ENCODE measurements at places on chromosomes 5 and 9.
A peak's percentile ranks its signal among the peaks of the same experiment; 100 is the strongest.

DNA sequence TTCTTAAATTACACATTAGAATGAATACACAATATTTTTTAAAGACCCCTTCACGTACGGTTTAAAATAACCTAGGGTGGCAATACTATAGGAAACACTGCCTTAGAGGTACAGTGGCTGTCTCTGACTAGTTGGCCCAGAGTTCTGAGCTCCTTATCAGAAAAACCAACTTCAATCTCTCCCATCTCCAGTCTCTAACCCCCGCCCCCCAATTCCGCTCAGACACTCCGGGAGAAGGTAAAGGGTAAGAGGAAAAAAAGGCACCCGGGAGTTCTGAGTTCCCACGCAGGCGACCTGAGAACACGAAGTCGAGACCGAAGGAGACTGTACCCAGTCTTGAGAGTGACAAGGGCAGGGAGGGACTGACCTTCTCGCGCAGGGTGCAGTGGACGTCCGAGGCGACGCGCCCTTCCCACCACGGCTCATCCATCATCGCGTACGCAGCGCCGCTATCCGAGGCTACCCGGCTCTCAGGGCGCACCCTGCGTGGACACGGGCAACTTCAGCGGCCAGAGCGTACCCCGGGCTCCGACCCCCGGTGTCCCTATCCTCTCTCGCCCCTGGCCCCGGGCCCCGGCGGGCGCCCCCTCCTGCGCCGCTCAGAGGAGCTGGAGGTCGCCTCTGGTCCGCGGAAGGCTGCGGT lies 752 bp downstream of the CCNJL start:
- H3K27me3 ChIP-seq: peaks cover 16% of the 10 kb centered on the region
- peak; percentile 49 for DNase-seq
- H3K4me1 ChIP-seq: peaks cover 58% of the 10 kb centered on the region
- H3K36me3 ChIP-seq: peaks cover 37% of the 10 kb centered on the region
- peak overlapping the region; percentile 98 for H3K4me3 ChIP-seq
- H3K27ac ChIP-seq: no peak overlapping the region

DNA sequence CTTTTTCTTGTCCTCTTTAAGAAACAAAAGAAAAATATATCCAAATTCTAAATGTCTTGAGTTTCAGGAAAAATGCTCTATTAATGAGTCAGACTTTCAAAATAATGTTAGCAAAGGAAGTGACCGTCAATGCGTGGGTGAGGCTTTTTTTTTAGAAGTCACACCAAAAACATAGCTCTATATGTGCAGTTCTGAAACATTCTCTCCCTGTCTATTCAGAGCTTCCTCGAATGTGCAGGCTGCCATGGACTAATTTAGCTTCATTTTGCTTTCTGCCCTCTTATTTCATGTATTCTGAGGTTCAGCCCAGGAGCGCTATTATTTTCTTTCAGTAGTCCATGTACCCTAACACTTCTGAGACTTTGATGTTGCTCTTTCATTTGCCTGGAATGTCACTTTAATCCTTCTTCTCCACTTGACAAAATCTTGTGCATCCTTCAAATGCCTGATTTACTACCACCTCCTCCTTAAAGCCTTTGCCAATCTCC lies 72.5 kb upstream of the RASA1 start:
- H3K4me1 ChIP-seq: no peaks in the 10 kb centered on the region
- no peak for DNase-seq
- H3K4me3 ChIP-seq: no peak overlapping the region
- no peak overlapping the region for H3K27ac ChIP-seq
- H3K27me3 ChIP-seq: peaks cover 2% of the 10 kb centered on the region

GRCh38 chr9:19184144-19184917 lies 46.2 kb upstream of the DENND4C start:
- no peak overlapping the region for H3K4me3 ChIP-seq
- peak; percentile 13 for DNase-seq
- H3K4me1 ChIP-seq: peaks cover 11% of the 10 kb centered on the region
- H3K36me3 ChIP-seq: no peaks in the 10 kb centered on the region

DNA sequence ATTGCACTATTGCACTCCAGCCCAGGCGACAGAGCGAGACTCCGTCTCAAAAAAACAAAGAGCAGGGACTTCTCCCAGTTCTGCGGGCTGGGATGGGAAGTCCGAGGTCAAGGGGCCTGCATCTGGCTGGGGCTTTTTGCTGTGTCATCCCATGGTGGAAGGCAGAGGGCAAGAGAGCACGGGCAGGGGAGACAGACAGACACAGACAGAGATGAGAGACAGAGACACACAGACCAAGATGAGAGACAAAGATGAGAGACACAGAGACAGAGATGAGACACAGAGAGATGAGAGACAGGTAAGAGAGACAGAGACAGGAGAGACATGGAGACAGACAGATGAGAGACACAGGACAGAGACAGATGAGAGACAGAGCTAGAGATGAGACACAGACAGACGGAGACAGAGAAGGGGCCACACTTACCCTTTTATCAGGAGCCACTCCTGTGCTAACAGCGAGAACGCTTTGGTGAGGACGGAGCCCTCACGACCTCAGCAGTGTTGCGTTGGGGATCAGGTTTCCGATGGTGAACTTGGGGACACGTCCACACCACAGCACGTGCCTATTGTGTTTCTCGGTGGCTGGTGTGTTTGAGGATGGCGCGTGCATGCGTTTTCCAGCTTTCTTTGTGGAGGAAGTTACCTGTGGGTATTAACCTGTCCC lies 8.9 kb upstream of the TOR4A start:
- H3K36me3 ChIP-seq: peaks cover 26% of the 10 kb centered on the region
- H3K27ac ChIP-seq: peak overlapping the region; percentile 85
- DNase-seq: no peak
- peaks cover 7% of the 10 kb centered on the region for H3K4me1 ChIP-seq
- H3K4me3 ChIP-seq: no peak overlapping the region
- no peaks in the 10 kb centered on the region for H3K27me3 ChIP-seq

- no peak for DNase-seq
- peak overlapping the region; percentile 1 for H3K4me3 ChIP-seq
- peaks cover 71% of the 10 kb centered on the region for H3K4me1 ChIP-seq
- peaks cover 6% of the 10 kb centered on the region for H3K27me3 ChIP-seq
Observed at GRCh38 chr9:116323012-116323411, 169.4 kb downstream of the PAPPA start.

All from nephron progenitor cell (in vitro differentiated cells).